Daoy (cell line): ENCODE measurements at places on chromosomes 6 and 20. TPM values are rescaled to one million over a fixed set of nuclear protein-coding genes. Genes with fewer than 3 reads are reported as not detected.

DNA sequence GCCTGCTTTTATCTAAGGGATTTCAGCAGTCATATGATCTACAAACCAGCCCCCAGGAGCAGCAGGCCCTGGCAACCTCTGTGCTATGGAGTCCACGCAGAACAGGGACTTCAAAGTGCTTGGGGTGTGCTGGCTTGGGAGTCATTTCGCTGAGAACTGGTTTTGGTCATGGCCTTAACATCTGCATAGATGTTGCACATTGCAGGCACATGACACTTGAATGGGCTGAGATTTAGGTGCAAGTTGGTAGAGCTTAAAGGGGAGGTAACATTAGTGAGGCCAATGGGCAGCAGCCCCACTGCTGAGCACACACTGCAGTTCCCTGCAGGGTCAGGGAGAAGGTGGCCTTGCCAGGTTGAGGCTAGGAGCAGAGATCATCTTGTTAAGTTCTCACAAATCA, 43.6 kb downstream of the RREB1 start:
- DNase-seq, result no peak

- no peak for DNase-seq
Measured at GRCh38 chr20:60024245-60024644, 66.0 kb downstream of the CDH26 start.

DNA sequence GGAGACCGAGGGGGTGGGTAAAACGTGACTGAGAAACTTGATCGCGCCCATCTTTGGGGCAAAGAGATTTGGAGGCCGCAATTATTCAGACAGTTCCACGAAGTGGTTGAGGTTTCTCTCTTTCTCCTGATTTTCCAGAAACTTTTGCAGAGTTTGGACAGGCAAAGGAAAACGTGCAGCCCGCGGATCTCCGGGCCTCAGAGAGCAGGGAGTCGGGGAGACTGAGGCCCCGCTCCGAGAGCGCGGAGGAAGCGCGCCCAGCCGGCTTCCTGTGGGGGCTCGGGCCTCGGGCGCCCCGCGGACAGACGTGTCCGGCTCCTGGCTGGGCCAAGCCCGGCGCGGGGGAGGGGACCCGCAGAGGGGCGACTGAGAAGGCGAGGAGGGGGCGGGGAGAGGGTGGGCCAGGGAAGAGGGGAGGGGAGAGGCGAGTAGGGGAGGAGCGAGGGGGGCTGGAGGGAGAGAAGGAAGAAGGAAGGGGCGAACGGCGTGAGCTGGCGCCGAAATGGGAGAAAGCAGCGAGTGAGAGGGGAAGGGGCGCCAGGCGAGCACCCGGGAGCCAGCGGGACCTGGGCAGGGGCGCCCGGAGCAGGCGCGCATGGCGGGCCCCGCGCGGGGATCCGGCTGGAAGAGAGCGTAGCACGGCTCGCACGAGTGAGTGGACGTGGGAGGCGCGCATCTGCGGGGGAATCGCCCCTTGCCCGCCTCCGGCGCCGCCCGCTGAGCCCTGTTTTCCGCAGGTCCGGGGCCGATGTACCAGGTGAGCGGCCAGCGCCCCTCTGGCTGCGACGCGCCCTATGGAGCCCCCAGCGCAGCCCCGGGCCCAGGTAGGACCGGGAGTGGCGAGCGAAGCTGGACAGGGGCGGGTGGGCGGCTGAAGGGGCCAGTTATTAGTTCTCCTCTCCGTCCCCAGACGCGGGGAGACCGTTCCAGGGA, at the start of gene MDFI:
MDFI (plus strand) TSS at position 467 of the 933 bp plus-strand sequence; CDS start at position 749, 282 bp downstream.
- DNase-seq, result peak; percentile 37

Gene MICA
- 34.9 and 44.1 TPM in 2 replicates for total RNA-seq

DNA sequence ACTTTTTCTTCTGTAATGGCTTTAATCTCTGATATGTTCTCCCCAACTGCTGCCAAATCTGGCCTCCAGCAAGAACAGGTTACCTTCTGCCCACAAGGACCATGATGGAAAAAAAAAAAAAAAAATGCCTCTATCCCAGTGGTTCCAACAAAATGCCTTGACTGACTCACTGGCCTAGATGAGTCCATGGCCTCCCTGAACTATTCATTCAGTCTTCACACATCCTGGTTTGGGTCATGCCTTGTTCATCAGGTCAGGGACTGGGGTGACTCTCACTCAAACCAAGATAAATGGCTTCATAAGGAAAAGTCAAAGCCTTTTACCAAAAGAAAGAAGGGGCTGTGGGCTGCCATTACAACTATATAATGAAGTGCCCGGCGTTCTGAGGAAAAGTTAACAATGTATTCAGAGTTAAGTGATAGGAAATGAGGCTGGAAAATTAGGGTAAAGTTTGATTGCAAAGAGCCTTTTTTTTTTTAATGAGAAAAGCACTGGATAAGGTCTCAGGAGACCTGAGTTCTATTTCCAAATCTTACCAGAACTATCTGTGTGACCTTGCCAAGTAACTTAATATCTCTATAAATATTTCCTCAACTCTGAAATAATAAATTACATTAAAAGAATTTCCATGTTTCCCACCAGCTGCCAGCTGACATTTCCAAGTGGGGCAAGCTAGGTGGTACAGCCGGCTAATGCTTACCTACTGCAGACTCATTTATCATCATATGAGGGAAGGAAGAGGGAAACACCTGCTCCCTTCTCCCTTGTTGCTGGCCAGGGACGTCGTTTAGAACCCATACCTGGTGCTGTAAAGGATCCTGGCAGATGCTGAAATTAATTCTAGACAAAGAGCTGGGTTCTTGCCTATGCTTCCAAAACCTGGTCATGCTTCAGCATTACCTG, 380.0 kb upstream of the MARCKS start:
- peak; percentile 57 for DNase-seq

Gene TMEM217
- 0.12 and 0.40 TPM in 2 replicates for total RNA-seq

Gene ARMC12
- 0.51 TPM in 1 of 2 replicates, not detected in the other for total RNA-seq

DNA sequence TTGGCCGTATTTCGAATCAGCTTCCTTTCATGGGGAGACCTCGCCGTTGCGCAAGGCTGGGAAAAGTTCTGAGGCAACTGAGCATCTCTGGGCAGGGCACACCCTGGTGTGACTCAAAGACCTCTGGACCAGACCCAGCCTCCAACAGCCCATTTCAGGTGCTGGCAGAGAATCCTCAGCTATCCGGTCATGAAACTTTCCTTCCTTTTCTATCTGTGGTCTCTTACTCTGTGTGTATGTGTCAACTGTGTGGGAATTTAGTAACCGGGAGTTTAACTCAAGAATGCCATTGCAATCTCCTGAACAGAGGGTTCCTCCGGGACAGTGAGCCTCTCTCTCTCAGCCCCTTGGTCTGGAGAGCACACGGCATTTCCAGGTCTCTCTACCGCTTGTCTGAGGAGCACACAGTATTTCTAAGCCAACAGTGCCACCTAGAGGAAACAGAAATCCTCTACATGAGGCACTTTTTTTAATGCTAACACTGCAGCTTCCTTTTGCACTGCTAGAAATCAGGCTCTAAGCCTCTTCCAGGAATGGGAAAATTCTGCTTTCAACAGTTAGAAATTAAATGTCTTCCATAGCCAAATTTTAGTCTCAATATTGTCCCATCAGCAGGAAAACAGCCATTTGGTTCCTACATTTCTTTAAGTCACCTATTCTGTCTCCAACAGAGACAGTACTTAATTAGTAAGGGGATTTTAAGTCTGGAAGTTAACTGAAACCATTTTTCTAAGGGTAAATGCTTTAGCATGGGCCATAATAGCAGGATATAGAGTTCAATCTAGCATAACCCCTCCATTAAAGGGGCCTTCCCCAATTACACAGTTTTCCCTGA, 32.7 kb downstream of the PLN start:
- peak; percentile 51 for DNase-seq

- DNase-seq, result no peak
Measured at GRCh38 chr6:129499843-129500219, 210.1 kb downstream of the ARHGAP18 start.

GRCh38 chr20:11153819-11154218, 480.0 kb upstream of the JAG1 start:
- DNase-seq, result no peak

- DNase-seq, result peak; percentile 40
Measured at GRCh38 chr20:33803921-33804337, 7.2 kb upstream of the CHMP4B start.

DNA sequence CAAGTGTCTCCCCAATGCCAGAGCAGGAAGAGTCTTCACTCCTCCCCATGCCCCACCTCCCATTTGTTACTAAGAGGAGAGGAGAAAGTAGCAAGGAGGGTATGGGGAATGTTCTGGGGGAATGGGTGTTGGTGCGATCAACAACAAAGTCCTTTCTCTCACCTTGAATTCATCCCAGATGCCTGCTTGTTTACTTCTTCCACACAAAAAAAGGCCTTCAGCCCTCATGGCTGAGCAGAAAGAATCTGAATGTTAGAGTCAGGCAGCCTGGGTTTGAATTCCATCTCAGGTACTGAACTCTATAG, 9.9 kb downstream of the MOG start:
- no peak for DNase-seq

Gene LPA
- total RNA-seq, result not detected in 2 replicates

GRCh38 chr6:149862922-149863697, 1.0 kb downstream of the LRP11 start:
- DNase-seq, result peak; percentile 89

- no peak for DNase-seq
Measured at GRCh38 chr20:46028110-46028509, 905 bp upstream of the SLC12A5 start.

Gene MGME1
- 8.3 and 12.1 TPM in 2 replicates for total RNA-seq

DNA sequence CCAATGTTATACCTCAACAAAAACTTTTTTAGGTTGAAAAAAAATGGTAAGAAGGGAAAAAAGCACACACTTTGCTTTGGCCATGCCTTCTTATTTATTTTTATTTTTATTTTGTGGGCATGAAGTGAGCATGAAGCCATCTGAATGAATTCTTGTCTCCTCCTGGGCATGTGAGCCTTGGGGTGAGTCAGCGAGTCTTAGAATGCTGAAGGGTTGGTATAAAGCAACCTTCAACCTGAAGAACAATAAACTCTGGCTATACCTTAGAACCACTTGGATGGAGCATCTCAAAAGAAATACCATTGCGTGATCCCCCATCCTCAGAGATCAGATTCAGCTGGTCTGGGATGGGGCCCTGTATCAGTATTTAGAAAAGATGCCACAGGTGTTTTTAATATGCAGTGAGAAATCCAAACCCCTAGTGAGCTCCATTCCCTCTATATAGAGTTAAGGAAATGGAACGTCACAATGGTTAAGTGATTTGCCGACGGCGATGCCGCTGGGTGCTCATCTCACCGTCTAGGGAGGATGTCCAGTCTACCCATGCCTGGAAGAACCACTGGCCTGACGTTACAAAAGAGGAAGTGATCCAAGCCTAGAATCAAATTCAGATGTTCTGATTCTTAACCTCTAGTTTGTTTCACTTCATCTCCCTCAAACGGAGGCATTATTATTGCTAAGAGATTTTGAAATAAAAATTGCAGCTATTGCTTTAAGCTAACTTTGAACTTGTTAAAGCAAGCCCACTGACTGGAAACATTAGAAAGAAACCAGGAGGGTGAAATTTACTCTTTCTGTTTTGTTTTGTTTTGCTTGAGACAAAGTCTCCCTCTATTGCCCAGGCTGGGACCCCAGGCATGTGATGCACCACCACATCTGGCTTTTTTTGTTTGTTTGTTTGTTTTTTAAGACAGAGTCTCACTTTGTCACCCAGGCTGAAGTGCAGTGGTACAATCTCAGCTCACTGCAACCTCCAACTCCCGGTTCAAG, 67.1 kb downstream of the EDN1 start:
- DNase-seq, result no peak

GRCh38 chr6:108277295-108277694, 16.5 kb upstream of the SNX3 start:
- no peak for DNase-seq

DNA sequence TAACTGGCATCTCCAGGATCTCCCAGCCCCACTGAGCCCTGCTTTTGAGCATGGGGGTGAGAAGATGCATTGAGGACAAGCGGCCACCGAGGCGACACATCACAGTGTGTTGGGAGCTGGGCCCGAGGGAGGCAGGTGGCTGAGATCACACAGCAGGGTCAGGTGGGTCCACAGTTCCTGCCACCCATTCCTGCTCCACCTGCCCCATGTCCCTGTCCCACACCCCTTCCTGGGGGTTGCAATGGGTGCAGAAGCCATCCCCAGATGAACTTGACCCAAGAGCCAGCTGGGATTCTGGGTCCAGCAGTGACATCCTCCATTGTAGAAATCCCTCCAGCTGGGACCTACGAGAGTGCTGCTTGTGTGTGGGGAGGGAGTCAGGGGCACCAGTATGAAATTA, 1.0 kb downstream of the TGM2 start:
- no peak for DNase-seq

Gene GMPR
- 6.0 and 6.5 TPM in 2 replicates for total RNA-seq

GRCh38 chr20:58795181-58795922, 55.4 kb downstream of the GNAS-AS1 start:
- no peak for DNase-seq

Gene L3MBTL3
- total RNA-seq, result not detected in 2 replicates

DNA sequence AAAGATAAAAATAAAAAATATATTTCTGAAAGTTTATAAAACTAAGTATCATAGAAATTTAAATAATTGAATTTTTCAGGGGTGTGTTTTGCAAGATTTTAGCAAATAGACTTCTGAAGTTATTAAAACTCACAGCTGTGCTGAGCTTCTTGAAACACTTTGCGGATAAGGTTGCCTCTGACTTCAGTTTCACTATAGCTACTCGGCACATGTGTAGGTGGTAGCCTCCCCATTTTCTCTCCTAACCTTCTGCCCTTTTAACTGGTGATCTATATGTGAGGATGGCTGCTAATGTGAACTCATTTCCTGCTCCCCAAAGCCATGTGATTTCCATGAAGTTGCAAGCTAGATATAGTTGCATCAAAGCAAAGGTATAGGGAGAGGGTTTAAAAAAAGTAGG, 129.3 kb upstream of the STMND1 start:
- no peak for DNase-seq

Gene CD24
- total RNA-seq, result 193 and 230 TPM in 2 replicates

Gene ADGRB3
- under 0.01 TPM in 1 of 2 replicates, not detected in the other for total RNA-seq

DNA sequence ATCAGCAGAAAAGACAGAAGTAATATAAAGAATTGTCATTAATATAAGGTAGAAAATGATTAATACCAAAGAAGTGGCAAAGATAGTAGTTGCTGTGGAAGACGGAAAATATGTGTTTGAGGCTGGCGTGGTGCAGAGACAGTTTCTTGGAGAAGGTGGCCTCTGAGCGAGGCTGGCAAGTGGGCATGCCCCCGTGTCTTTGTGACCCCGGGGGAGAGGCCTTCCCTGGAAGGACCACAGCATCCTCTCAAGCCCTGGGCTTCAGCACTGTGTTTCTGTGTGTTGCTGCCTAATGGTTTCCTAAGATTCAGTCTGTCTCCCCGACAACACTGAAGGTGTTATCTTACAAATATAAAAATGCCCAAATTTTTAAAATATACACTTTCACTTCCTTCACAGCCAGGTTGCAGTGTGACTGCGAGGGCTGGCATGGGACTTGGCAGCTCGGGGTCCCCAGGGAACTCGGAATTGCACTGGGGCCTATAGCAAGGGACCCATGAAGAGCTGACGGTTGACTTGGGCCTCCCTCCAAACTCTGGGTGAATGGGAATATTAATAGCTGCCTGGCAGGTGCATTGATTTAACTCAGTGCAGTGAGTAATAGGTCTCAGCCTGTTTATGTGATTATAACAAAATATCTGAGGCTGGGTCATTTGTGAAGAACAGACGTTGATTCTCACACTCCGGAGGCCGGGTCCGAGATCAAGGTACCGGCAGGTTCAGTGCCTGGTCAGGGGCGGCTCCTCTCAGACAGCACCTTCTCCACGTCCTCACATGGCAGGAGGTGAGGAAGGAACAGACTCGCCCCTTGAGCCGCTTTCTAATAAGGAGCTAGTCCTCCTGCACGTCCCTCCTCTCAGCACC, 47.4 kb upstream of the AFDN start:
- DNase-seq, result no peak
